ENCODE measurements at places on chromosomes 1 and 21.
A peak's percentile ranks its signal among the peaks of the same experiment; 100 is the strongest.

DNA sequence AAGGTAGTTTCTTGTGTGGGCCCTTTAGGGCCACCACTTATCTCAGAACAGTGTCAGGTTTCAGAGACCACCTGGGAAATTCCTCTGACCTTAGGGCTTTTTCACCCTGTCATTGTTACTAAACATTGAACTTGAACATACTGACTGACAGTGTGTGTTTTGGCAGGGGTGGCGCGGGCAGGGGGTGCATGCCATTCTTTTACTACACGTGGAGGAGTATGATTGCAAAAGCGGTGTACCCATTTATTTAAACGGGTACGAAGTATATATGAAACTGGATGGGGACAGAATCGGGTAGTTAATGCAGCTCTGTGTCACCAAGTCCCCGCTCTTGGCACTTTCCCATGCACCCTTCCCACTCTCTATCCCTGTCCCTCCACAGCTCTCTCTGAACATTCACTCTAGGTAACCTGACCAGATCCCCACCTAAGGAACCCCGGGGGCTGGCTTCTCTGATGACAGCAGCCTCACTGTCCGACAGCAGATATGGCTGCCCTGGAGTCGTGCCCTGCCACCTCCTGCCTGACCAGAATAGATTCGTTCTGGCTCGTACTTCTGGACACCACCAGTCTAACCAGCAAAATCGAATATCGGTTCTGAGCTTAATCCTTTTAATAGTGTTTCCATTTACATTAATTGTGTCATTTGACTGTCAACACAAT lies 51.3 kb downstream of the NFASC start:
- H3K27ac ChIP-seq, result no peak overlapping the region
- H3K36me3 ChIP-seq, result no peaks in the 10 kb centered on the region
- no peak overlapping the region for H3K4me3 ChIP-seq
- no peak for DNase-seq

DNA sequence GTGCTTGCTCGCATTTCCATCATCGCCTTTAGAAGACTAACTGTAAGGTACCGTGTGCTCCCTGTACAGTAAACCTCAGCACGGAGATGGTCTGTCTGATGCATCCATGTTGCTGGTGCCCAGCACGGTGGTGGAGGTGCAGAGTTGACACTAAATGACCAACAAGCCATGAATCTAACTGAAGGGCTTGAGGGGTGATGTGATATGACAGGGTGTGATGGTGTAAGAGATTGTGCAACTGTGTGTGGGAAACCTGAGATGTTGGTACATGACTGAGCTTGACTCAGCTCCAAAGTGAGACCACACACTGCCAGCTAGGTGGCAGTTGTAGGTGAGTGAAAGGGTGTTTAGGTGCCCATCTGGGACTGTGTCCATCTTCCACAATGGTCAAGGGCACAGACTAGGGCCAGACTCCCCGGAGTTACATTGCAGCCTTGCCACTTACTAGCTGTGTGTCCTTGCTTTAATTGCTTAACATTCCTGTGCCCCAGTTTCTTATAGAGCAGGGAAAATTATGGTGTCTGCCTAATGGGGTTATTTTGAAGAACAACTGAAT lies 21.4 kb downstream of the SLC2A1 start:
- peaks cover 100% of the 10 kb centered on the region for H3K4me1 ChIP-seq
- no peaks in the 10 kb centered on the region for H3K27me3 ChIP-seq
- peak overlapping the region; percentile 88 for H3K27ac ChIP-seq
- DNase-seq, result no peak
- H3K36me3 ChIP-seq, result no peaks in the 10 kb centered on the region

GRCh38 chr1:100036718-100037655 lies 67.2 kb downstream of the SLC35A3 start:
- no peak for DNase-seq
- H3K27ac ChIP-seq, result peak overlapping the region; percentile 99
- no peaks in the 10 kb centered on the region for H3K27me3 ChIP-seq
- peaks cover 23% of the 10 kb centered on the region for H3K4me1 ChIP-seq

GRCh38 chr1:116842654-116843053 lies 67.1 kb upstream of the PTGFRN start:
- no peaks in the 10 kb centered on the region for H3K36me3 ChIP-seq
- no peak for DNase-seq
- H3K4me3 ChIP-seq, result no peak overlapping the region

- H3K4me3 ChIP-seq, result no peak overlapping the region
- H3K27me3 ChIP-seq, result no peaks in the 10 kb centered on the region
- peaks cover 35% of the 10 kb centered on the region for H3K4me1 ChIP-seq
These were observed 30.4 kb upstream of the SLC44A5 start for GRCh38 chr1:75641325-75641724.

GRCh38 chr1:4668743-4669700 lies 14.6 kb downstream of the AJAP1 start:
- no peaks in the 10 kb centered on the region for H3K36me3 ChIP-seq
- no peak for DNase-seq
- H3K27ac ChIP-seq, result no peak overlapping the region
- H3K27me3 ChIP-seq, result peaks cover 42% of the 10 kb centered on the region
